ENCODE measurements at places on chromosomes 16 and 17.

DNA sequence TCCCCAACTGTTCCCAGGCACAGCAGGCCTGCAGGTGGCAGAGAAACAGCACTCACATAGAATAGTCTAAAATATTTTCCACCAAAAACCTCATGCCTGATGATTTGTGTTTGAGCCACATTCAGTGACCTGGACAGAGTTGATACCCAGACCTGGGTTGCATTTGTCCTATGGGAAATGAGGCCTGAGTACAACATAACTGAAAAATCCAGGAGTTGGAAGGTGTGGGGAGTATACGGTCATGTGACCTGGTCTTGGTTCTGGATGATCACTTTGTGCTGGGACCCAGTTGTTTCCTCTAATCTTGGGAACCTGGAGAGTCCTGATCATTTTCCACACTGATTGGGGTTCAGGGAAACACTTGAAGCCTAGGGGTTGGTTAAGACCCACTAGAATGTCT lies 200.3 kb upstream of the MPHOSPH6 start:
- no peak for DNase-seq

DNA sequence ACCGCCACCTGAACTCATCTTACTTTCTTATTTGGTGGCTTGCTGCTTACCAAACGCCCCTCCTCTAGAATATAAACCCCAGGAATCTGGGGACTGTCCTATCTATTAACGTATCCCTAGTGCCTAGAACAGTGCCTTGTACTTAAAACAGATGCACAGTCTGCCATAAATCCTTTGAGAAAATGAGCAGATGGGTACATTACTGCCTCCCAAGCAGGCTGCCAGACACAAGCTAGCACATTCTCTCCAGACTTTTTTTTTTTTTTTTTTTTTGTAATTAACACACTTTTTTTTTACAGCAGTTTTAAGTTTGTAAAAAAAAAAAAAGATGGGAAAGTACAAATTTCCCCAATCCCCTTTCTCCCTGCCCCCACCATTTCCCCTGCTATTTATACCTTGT lies 57.3 kb upstream of the RPL38 start:
- no peak for DNase-seq

DNA sequence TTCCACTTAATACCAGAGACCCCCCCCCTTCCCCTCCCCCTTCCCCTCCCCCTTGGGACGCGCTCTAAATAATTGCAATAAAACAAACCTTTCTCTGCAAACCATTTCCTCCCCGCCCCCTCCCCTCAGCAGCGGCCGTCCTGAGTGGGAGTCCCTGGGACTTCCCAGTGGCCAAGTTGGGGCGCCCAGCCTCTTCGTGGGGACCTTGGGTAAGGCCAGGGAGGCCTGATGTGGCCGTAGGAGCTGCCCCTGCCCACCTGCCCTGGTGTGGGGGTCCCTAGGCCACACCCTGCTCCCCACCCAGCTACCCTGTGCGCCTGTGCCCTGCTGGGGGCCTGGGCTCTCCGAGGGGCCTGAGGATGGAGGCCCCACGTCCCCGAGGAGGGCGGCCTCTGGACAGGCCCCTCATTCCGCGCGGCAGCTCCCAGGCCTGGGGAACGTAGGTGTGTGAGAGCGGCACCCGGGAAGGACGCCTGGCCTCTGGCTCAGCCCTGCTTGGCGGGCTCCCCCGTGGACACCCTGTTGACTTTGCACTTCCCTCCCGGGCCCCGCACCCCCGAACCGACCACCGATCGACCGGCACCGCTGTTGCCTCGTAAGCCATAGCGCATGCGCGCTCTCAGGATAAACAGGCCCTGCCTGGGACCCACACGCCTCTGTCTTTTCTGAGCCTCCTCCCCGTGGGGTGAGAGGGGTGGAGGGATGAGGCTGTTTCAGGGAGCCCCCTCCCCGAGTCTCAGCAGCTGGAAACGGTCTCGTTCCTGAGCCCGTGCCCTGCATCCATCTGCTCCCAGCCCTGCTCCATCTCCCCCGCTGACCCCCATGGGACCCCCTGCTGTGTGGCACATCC lies 9.0 kb downstream of the NTHL1 start:
- no peak for DNase-seq

GRCh38 chr16:65213866-65214595 lies 92.2 kb upstream of the CDH11 start:
- DNase-seq: no peak

DNA sequence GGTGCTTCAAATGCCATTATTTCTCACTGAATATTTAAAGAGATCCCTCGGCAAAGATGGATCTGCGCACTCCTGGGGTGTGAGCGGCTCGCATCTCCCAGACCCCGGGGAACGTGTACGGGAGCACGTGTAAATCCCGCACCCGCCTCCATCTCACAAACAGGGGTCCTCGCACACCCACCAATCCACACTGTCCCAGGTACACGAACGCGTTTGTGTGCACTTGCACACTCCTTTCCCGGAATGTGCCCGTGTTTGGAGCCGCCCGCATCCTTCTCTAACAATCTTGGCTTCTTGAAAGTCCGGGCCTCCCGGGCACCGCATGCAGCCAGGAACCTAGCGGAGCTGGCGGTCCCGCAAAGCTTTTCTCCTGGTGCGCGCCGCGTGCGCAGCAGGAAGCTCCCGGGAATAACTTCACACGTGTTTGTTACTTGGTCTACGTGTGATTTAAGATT lies 2.5 kb upstream of the SALL1 start:
- DNase-seq: no peak

GRCh38 chr17:9959377-9959981 lies 54.4 kb upstream of the RCVRN start:
- DNase-seq: peak; percentile 57

- DNase-seq: no peak
These were observed 235.5 kb downstream of the XYLT1 start for GRCh38 chr16:17235147-17235815.

DNA sequence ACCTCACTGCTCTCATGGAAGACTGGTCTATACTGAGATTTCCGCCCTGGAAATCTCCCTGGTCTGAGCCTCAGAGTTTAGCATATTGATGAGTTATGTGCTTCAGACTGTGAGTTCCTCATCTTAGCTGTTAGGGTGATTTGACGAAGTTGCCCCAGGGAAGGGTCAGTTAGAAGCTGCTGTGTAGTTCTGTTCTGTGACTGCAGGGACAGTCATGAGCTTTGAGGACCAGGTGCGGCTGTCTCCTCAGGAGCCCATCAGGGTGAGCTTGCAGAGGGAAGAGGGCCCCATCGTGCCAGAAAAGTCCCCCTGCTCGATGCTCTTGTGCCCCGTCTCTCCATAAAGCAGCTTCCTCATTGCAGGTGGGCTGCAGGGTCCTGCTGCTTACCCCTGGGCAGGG lies 28.3 kb upstream of the IL17C start:
- no peak for DNase-seq

GRCh38 chr17:16820161-16820877 lies 130.3 kb downstream of the CCDC144A start:
- DNase-seq: no peak

- no peak for DNase-seq
These were observed 46.8 kb upstream of the DNAH9 start for GRCh38 chr17:11551442-11551841.

- DNase-seq: no peak
These were observed 383.8 kb downstream of the GRIN2A start for GRCh38 chr16:9798474-9798873.

GRCh38 chr17:80261159-80261894 lies 675 bp downstream of the RNF213 start:
- DNase-seq: peak; percentile 42

GRCh38 chr16:50499254-50499653 lies 48.9 kb upstream of the NKD1 start:
- DNase-seq: no peak

DNA sequence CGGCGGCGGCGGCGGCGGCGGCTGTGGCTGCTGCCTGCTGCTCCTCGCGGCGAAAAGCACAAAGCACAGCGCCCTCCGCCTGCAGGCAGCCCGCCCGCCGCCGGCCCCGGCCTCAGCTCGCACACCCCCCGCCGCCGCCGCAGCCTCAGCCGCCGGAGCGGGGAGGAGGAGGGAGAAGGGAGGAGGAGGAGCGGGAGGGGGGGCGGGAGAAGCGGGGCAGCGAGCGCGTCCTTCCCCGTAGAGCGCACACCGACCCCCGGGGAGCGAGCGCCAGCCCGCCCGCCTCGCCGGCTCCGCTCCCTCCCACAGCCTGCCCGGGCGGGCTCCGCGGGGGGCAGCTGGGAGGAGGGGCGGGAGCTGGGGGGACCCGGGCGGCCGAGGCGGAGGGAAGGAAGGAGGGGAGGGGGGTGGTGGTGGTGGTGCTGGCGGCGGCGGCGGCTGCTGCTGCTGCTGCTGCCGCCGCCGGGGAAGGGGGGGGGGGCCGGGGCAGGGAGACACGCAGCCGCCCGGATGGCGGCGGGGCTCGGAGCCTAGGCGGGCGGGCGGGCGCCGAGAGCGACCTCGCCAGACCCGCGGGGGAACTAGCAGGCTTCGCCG lies at the start of gene UBTF:
Gene UBTF (minus strand): TSS at position 60 of the 597 bp plus-strand sequence. CDS start 1,446 bp downstream, outside the sequence.
- peak; percentile 65 for DNase-seq

DNA sequence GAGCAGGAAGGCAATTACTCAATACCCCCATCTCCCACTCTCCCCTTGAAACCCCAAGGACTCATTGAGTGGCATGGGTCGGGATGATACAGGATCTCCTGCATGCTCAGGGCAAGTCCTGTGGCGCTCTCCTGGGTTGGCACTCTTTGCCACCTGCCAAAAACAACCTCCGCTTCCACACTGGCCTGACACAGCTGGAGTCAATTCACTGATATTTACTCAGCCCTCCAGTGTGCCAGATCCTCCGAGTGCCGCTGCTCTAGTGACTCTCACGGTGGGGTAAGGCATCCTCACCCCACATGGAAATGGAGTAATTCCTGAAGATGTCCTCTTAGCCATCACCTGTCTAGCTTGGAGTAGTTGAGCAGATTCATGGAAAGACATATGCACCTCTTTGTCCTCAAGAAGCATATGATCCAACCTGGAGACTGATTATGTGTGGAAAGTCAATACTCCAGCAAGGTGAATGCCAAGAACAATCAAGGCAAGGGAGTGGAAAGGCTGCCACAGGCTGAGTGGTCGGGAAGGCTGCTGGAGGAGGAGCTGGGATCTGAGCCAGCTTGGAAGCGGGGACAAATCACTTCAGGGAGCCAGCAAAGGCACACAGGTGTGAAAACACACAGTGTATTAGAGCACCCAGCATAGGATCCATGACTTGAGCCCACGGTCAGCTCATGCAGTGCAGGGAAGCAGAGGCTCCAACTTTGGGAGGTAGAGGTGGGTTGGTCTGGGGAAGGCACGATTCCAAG lies 12.6 kb upstream of the GOSR2 start:
- no peak for DNase-seq

- no peak for DNase-seq
These were observed 277.5 kb upstream of the MYOCD start for GRCh38 chr17:12388226-12388625.

DNA sequence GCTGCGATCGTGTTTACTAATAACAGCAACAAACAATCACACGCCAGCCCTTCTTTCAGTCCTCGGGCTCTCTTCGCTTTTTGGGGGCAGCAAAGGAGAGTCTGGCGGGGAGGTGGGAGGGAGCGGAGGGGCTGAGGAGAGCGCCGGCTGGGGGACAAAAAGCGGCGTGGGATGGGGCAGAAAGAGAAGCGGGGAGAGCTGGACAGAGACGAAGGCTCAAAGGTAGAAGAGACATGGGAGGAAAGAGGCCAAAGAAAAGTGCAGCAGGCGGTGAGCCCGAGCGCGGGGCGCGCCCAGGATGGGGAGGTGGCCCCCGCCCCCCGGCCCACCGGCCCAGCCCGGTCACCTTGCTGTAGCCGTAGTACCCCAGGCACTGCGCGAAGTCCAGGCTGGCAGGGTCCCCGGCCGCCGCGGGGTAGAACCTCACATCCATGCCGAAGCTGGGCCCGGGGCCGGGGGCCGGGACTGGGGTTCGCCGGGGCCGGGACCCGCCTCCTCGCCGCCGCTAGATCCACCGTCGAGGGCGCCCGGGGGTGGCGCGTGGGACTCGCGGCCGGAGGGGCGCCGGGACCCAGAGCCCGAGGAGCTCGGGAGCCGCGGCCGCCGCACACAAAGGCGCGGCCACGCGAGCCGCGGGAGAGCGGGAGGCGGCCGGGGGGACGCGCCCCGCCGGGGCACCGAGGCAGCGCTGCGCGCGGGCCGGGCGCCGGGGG lies 496 bp downstream of the TOX3 start:
- DNase-seq: no peak

DNA sequence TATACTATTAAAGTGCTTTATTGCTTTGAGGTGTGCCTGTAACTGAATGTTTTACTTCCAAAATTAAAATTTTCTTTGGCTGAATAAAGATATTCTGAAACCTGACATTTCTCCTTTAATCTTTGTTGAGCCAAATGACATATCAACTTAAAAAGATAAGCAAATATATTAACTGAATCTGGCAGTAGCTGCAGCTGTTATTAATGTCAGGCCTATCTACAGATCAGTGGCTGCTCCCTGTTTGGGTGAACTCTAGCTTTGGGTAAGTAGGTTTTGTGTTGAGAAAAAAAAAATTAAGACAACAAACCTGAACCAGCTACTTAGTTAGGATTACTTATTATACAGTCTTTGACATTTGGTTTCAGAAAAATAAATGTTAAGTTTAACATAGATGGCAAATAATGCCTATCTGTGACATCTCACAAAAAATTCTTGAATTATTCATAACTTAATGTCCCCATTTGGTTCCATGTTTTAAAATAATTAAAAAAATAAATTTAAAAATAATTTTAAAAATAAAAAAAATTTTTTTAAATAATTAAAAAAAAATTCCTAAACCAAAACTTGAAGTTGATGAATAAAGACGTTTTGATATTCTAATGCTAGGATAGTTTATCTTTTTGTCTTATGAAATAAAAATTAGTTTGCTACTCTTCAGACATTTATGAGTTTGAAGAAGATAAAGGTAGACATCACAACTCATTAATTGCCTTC lies 19.8 kb downstream of the CPD start:
- no peak for DNase-seq

DNA sequence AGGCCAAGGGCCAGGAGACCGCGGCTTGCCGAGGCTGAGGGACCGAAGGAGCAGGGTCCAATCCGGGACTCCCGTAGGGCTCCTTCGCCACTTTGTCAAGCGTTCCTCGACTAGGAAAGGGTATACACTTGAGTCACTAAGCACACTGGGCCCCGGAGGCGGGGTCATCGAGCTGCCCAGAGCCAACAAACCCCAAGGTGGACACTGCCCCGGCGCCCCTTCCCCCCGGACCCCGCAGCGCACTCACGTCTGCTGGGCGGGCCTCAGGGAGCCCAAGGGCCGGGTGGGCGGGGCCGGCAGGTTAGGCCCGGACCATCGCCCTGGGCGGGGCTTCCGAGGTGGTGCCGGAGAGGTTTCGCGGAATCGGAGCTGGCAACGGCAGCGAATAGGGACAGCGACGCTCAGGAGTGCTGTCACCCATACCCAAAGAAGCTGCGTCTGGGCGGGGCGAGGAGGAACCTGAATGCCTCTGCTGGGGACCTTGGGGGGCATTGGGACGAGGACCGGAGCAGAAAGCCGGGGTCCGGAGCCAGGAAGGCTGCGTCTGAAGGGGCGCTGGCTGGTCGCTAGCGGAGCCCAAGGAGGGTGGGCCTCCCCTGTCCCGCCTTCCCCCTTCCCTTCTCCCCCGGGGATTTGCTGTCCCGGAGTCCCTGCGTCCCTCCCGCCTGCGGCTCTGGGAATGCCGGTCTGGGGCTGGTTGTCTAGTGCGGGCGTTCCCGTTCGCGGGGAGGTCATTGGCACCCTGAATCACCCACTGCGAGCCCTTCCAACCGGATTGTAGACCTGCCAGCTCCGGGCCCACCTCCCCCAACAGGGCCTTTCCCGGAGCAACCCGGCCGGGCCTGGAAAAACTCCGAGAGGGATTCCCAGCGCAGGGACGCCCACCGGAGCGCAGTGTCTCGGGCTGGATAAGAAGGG lies 118.2 kb upstream of the SMURF2 start:
- peak; percentile 46 for DNase-seq

- DNase-seq: no peak
These were observed 335.3 kb downstream of the SNX29 start for GRCh38 chr16:12311877-12312276.

- no peak for DNase-seq
These were observed 12.7 kb upstream of the FAM20A start for GRCh38 chr17:68613739-68614298.
